EH (cell line): ENCODE measurements at places on chromosomes 13 and 19.

DNA sequence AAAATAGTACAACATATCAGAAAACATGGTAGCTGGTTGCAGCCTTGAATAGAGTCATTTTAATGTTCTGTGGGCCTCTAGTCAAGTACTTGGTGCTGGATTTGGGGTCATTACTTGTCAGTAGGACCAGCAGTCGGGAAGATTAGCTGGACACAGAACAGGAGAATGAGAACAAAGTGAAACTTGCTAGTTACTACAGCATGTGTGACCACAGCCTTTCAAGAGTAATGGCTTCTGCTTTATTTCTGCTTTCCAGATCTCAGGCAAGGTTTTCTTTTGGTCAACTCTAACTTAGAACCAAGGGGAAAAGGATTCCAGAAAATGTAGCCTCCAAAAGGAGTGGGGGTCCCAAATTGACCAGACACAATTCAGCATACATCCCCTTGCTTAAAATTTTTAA, 17.1 kb upstream of the VWA8 start:
- no peak for DNase-seq

- no peak for DNase-seq
These were observed 160.1 kb upstream of the SOX1 start for GRCh38 chr13:111906816-111907215.

DNA sequence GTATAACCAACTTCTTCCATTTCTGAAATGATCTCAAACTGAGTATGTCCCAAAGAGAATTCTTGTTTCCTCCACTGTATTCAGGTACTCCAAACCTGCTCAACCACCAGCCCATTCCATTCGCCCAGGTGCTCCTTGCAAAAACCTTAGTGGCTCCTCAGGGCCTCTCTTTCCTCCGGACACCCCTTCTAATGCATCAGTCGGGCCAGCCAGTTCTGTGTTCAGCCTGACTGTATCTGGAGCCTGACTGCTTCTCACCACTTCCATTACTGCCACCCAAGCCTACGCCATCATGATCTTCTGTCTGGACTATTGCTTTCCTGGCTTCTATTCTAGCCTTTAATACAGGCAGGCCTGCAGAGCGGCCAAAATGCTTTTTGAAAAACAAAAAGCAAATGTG, 1.5 kb downstream of the PHF11 start:
- DNase-seq = no peak

- DNase-seq = peak; percentile 98
These were observed 128.6 kb downstream of the USP12 start for GRCh38 chr13:27043013-27043412.

- DNase-seq = peak; percentile 43
These were observed 94.6 kb downstream of the KL start for GRCh38 chr13:33110713-33111413.

GRCh38 chr13:97268772-97269171, 46.6 kb downstream of the MBNL2 start:
- no peak for DNase-seq

GRCh38 chr13:70732611-70733010, 624.4 kb upstream of the KLHL1 start:
- no peak for DNase-seq

DNA sequence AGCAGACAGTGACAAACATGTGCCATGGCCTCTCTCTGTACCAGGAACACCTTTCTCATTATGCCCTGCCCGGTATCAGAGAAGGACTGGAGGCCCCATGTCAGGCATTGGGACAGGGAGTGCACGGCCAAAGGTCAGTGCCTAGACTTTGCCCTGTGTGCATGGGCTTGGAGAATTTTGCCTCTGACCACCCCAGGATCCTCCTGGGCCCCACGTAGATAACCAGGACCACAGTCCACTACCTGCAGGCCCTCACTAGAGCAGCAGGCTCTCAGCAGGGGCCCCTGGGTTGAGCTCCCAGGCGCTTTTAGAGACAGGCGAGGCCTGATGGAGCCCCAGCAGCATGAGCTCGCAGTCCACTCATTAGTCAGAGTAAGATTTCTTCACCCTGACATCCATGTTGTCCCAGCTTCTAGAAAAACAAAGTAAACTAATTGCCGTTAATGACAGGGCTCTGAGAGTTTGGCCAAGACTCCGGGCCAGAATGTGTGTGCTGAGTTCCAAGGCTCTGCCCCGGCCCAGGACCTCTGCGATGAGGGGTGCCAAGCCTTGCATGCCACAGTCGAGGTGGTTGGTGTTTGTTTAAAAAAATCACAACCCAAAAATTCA, 42.7 kb downstream of the CAPN12 start:
- DNase-seq = no peak

DNA sequence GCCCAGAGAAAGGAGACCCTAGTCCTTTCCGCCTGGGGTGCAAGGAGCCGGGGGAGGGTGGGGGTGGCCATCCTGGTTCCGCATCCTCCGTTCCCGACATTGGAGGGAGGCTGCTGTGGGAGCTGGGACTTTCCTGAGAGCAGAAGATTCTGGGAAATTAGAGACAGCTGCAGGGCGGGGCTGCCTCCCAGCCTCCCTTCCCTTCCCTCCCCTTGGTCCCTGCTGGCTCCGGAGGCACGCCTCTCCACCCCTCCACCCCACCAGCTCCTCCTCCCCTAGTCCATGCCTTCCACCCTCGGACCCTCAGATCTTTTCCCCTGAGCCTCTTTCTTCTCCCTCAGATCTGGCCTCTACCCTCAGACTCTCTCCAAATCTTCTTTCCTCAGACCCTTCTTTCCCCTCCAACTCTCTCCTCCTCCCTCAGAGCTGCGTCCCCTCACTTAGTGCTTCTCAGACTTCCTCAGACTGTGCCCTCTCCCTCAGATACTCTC, 3.1 kb upstream of the BCL3 start:
- peak; percentile 87 for DNase-seq
